Omental fat pad (tissue), 4 donors: ENCODE measurements at places on chromosomes 16 and 17.
A peak's percentile ranks its signal among the peaks of the same experiment; 100 is the strongest.

- DNase-seq, result no peak
Observed at GRCh38 chr16:65634833-65635232, 513.0 kb upstream of the CDH11 start.

DNA sequence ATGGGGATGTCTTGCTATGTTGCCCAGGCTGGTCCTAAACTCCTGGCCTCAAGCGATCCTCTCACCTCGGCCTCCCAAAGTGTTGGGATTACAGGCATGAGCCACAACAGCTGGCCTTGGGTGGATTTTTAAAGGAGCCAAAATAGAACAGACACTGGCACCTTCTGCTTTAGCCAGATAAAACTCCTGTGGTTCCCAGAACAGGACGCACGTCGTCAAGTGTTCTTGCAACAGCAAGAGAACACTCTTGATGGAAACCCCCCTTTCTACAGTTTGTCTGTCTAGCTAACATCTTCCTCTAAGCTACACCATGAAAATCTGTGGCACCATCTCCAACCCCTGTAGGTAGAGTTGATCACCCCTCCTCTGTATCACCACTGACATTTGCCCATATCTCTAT is 122.6 kb downstream of the NPIPB5 start:
- DNase-seq, result no peak

GRCh38 chr17:19876529-19877161 is 8.9 kb upstream of the ULK2 start:
- DNase-seq, result no peak

DNA sequence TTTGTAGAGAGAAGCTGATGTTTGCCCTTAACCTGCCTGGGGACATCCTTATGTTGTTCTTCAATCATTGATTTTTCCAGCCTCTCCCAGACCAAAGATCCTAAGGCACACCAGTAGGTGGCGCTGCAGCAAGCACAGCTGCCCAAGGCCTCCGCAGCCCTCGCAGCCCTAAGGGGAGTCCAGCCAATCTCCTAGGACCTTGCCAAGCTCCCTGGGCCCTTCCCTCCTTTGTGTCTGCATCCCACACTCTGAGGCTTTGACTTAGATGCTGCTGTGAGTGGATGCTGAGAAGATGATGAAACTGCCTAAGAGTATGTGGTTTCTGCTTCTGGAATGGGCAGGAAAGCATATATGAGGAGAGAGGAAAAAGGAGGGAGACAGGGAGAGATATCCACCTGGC is 47.1 kb downstream of the SPACA3 start:
- no peak for DNase-seq

DNA sequence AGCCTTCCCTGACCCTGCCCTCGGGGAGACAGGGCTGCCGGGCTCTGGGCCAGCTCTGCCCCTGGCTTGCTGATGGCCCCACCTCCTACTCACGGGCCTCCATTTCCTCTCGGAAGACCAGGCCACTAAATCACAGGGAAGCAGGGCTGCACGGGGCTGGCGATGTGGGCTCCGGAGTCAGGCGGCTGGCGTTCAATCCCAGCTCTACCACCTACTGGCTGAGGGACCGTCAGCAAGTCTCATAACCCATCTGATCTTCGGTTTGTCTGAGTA is 113.4 kb downstream of the AMFR start:
- DNase-seq, result no peak

DNA sequence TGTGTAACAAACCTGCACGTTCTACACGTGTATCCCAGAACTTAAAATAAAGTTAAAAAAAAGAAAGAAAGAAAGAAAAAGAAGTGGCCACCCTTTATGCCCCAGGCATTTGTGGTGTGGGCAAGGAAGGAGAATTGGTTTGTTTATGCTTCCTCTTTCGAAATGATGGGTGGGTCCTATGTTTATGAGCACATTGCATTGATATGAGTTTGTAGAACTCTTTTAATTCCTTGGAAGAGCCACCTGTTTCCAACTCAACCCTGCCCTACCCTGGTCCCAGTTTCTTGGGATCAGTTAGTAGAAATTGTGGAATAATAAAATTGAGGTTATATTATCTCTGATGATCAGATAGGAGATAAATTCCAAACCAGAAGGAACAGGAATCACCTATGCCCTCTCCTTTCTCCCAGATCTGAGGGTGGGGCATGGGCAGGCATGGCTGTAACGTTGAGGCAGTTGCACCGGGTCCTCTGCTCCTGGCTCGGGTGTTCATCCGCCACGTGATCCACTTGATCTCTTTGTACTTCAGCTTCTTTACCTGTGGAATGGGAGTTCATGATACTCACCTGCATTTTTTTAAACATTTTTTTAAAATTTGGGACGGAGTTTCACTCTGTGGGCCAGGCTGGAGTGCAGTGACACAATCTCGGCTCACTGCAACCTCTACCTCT is 15.9 kb downstream of the CHAD start:
- DNase-seq, result no peak

- DNase-seq, result no peak
Observed at GRCh38 chr17:40068584-40068916, 5.8 kb downstream of the THRA start.

- peak; percentile 7 for DNase-seq
Observed at GRCh38 chr16:2786826-2787151, 571 bp downstream of the PRSS33 start.

- no peak for DNase-seq
Observed at GRCh38 chr17:73201215-73202069, 8.6 kb downstream of the COG1 start.

- DNase-seq, result no peak
Observed at GRCh38 chr17:32575852-32576251, 89.1 kb downstream of the CDK5R1 start.

GRCh38 chr16:64541621-64542020 is 580.2 kb downstream of the CDH11 start:
- no peak for DNase-seq

DNA sequence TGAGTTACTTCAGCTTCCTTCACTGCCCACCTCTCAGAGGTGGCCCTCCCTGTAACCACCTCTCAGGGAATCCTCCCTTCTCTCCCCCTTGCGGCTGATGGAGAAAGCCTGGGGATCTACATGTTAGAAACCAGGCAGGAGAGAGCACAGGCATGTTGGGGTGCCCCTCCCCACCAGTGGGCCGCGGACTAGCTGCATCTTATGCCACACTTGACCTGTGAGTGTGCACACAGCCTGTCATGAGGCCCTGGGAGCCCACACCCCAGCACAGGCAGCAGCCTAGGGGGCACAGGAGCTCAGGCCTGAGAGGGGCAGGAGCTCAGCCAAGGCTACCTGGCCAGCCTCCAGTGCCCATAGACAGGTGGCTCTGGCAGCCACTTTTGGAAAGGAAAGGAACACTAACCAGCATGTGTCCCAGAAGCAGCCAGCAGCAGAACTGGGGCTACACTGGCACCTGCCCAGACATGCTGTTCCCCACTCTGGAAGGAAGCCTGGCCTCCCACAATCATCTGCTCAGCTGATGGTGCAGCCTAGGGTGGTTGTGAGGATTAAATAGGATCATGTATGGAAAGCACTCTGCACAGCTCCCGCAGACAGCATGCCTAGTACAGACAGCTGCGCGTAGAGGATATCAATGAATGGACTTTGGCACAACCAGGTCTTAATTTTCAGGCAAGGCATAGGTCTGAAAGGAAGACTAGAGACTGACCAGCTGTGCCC is 60.5 kb downstream of the TMEM132E start:
- DNase-seq, result no peak
